ENCODE measurements at places on chromosomes 7 and 10.

GRCh38 chr7:99679400-99680191 is at the start of gene CYP3A5:
TSS of gene CYP3A5 (minus strand) at chr7:99679996. CDS start at chr7:99679896, 100 bp downstream.
- no peak for DNase-seq

- no peak for DNase-seq
Observed at GRCh38 chr10:95303950-95304349, 13.1 kb upstream of the PDLIM1 start.

DNA sequence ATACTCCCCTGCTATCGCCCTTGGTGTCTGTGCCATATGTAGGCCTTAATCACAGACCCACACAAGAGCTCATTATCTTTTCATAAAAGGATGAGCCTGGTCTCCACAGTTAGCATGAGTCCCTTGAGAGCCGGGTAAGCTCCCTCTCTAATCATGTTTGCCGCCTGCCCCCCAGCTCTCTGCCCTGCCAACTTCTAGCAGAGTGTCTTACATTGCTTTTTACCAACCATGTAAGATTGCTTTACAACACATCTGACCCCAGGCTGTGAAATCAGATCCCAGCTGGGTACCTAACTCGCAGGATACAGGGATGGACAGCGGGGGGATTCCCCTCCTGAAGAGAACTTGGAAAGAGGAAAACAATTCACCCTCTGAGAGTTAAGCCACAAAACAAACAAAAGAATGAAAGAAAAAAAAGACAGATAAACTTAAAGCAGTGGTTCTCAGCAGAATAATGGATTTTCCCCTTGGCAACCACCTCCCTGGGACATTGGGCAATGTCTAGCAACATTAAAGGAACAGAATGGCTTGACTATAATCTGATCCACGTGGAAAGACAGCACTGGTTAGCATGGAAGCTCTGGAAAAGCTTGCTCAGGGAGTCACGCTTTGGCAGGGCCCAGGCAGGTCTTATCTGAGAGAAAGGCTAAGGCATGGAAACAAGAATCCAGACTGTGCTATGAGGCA is 39.4 kb upstream of the ATOH7 start:
- DNase-seq = no peak

GRCh38 chr7:128742206-128742605 is 3.0 kb downstream of the CALU start:
- DNase-seq = no peak

DNA sequence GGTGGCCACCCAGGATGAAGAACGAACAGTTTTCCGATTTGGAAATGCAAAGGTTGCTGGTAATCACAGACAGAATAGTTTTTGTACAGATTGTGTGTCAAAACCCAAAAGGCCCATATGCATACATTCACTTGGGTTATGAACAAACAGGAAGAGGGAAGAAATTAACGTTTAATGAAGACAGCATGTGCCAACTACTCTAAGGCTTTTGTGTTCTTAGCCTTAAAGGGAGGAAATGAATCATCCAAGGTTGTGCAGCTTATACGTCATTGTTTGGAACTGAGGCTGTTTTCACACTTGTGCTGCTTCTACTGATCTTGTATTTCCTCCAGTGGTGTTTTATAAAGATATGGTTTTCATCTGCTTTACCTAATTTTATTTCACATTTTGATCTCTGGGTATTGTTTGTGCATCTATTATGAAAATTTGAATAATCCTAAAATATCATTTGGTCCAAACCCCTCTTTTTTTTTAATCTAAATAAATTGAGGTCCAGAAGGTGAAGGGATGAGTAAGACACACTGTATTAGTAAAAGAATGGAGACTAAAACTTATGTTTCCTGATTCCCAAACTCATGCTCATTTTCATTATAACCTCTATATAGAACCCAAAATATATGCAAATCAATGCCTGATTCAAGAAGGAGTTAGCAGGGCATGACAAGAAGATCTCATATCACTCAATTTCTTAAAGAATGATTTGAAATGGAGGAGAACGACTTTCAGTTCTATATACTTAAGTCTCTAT is 373.1 kb downstream of the THSD7A start:
- no peak for DNase-seq

GRCh38 chr7:46839651-46840050 is 742.3 kb downstream of the TNS3 start:
- DNase-seq = no peak

GRCh38 chr7:128197589-128197988 is 43.5 kb upstream of the LEP start:
- DNase-seq = no peak

GRCh38 chr10:130453036-130453720 is 317.0 kb downstream of the GLRX3 start:
- DNase-seq = no peak

GRCh38 chr7:42017349-42017986 is 219.5 kb downstream of the GLI3 start:
- DNase-seq = no peak

DNA sequence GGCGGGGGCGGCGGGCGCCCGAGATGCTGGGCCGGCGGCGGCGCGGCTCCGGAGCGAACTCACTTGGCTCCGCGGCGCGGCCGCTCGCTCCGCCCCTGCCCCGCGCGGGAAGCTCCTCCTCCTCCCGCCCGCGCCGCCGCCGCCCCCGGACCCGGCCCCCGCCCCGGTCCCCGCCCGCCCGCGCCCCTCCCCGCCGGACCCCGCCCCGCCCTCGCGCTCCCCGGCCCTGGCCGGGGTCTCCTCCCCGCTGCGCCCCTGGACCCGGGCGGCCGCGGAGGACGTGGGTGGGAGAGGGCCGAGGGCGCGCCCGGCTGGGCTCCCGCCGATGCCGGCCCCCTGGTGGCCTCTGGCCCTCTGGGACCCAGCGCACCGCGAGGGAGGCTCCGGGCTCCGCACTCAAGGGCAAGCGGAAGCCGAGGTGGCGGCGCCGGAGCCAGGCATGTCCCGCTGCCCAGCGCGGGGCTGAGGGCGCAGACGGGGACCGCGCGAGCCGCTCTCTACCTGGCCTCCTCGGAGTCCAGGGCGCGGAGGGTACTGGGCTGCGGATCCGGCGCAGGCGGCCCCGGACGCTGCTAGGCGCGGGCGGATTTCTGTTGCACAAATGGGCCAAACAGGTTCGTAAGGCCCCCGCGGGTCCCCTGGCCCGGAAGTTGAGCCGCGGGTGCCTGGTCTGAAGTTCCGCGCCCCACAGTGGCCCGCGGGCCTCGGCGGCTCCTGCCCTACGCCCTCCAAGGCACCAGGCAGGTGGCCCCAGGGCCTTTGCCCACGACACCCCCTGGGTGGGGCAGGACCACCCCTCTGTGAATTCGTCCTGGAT is at the start of gene TCERG1L:
Gene TCERG1L (minus strand): TSS at position 61 of the 817 bp plus-strand sequence. CDS start 86 bp downstream, outside the sequence.
- no peak for DNase-seq

GRCh38 chr10:16392531-16393069 is 44.2 kb upstream of the PTER start:
- DNase-seq = no peak

GRCh38 chr7:47149208-47149839 is 432.6 kb downstream of the TNS3 start:
- DNase-seq = no peak

GRCh38 chr7:74193054-74193453 is 16.8 kb upstream of the LAT2 start:
- DNase-seq = no peak

GRCh38 chr7:47347816-47348385 is 234.0 kb downstream of the TNS3 start:
- no peak for DNase-seq

DNA sequence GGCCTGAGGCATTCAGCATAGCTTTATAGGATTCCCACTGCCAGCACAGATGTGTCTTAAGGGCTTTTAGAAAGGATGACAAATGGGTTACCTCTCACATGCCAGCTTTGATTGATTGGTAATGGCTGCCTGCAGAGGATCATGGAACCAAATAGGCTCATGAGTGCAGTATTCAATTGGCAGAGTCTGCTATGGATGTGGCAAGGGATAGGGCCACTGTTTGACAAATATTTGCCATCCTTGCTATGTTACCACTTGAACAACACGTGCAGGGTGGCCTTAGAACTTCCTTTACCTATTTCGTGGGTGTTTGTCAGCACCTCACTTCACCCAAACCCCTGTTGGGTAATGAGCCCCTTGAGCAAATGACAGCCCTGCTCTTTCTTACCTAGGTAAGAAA is 139.2 kb downstream of the C10orf105 start:
- no peak for DNase-seq

GRCh38 chr7:68014031-68014736 is 1017.6 kb downstream of the TYW1 start:
- no peak for DNase-seq

DNA sequence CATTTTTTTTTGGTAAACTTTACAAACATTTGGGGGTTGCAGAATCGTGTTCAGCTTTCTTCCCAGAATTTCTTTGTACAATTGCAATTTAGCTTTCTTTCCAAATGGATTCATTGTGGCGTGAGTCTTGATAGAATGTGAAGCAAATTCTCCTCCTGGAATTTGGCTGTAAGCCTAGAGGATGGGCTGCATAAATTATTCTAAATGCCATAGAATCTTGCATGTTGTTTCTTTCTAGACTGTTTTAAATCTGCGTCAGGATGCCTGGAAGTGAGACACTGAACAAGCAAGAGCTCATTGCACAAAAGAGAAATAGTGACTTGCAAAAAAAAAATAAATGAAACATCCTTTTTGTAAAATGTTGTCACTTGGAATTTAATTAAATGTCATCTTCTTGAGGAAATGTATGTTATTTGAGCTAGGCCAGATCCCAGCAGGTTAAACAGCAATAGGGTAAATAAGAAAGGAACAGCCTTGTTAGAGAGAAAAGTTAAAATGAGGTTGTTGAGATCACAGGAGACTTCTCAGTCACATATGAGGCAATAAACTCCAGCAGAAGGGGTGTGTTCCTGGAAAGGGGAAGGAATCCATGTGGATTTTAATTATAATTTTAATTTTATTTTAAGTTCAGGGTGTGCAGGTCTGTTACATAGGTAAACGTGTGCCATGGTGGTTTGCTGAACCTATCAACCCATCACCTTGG is 483.0 kb downstream of the PLXDC2 start:
- DNase-seq = no peak

DNA sequence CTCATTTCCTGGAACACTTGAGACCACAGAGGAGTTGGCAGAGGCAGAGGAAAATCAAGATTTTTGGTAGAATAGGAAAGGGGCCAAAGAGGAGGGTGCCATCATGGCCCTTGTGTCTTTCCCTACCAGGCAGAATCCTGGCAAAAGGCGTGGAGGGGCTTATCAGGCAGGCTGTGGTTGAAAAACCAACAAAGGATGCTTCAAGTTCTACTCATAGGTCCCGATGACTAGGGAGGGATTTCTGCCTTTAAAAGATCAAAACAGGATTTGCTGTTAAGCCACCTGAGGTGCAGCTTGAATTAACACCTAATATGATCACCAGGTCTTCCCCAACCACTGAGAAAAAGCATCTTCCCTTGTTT is 45.7 kb downstream of the BPGM start:
- no peak for DNase-seq

- no peak for DNase-seq
Observed at GRCh38 chr7:85102813-85103350, 84.0 kb downstream of the SEMA3D start.

- DNase-seq = no peak
Observed at GRCh38 chr10:17652585-17652984, 8.6 kb downstream of the STAM start.

DNA sequence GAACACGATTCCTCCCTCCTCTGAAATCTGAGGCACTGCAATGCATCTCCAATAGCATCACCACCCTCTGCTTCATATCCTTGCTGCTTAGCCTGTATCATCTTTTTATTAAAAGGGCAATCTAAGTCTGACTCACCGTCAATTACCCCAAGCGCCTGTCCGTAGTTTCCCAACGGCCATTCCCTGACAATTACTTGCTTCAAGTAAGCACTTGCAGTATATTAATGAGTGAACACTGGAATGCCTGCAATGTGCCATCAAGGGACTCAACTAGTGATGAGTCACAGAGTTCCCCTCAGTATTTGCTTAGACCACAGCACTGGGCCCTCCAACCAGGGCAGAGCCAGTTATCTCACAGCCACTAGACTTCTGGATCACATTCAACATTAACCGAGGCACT is 19.5 kb upstream of the PPP1R3C start:
- DNase-seq = no peak

GRCh38 chr7:50718876-50719275 is 63.8 kb downstream of the GRB10 start:
- no peak for DNase-seq

DNA sequence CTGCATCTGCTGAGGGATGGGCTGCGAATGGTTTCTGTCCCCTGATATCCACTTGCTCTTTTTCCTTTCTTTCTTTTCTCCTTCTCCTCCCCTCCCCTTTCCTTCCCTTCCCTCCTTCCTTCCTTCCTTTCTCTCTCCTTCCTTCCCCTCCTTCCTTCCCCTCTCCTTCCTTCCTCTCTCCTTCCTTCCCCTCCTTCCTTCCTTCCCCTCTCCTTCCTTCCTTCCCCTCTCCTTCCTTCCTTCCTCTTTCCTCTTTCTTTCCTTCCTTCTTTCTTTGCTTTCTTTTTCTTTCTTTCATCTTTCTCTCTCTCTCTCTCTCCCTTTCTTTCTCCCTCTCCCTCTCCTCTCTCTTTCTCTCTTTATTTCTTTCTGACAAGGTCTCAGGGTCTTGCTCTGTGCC is 20.2 kb upstream of the SPDYE1 start:
- no peak for DNase-seq

DNA sequence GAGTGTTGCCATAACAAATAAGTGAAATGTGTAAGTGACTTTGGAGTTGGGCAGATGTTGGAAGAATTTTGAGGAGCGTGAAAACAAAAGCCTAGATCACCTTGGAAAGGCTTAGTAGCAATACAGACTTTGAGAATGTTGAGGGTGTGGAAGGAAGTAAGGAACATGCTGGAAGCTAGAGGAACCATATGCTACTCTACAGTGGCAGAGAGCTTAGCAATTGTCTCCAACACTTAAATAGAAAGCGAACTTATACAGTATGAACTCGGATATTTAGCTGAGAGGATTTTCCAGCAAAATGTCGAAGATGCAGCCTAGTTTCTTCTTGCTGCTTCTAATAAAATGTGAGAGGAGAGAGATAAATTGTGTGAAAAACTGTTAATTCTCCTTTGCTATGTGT is 271.2 kb downstream of the ADRA2A start:
- no peak for DNase-seq

DNA sequence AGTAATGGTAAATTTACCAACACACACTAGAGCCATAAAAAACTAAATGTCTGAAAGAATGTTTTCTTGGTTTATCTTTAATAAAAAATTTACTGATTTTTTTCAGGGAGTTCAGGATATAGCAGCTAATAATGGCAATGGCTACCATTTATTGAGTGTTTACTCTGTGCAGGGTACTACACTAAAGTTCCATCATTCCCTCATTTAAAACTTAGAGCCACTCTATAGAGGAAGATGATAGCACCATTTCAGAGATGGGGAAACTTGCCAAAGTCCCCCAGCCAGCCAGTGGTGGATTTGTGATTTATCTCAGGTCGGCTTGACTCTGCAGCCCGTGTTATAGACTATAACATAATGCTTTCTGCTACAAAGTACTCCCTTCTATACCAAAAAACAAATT is 86.6 kb downstream of the LSMEM1 start:
- DNase-seq = no peak
